ENCODE measurements at places on chromosomes 11 and 22.

GRCh38 chr11:2772544-2773031 is 72.8 kb upstream of the KCNQ1OT1 start:
- no peak for DNase-seq

DNA sequence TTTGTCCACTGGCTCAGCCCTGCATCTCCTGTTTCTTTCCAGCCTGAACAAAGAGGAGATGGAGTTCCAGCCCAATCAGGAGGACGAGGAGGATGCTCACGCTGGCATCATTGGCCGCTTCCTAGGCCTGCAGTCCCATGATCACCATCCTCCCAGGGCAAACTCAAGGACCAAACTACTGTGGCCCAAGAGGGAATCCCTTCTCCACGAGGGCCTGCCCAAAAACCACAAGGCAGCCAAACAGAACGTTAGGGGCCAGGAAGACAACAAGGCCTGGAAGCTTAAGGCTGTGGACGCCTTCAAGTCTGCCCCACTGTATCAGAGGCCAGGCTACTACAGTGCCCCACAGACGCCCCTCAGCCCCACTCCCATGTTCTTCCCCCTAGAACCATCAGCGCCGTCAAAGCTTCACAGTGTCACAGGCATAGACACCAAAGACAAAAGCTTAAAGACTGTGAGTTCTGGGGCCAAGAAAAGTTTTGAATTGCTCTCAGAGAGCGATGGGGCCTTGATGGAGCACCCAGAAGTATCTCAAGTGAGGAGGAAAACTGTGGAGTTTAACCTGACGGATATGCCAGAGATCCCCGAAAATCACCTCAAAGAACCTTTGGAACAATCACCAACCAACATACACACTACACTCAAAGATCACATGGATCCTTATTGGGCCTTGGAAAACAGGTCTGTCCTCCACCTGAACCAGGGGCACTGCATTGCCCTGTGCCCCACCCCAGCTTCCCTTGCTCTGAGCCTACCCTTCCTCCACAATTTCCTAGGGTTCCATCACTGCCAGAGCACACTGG is 5.0 kb downstream of the FTH1 start:
- DNase-seq, result no peak

GRCh38 chr11:92762121-92762540 is 207.3 kb upstream of the MTNR1B start:
- no peak for DNase-seq

GRCh38 chr11:38543986-38544385 is 1946.0 kb upstream of the RAG2 start:
- no peak for DNase-seq

- no peak for DNase-seq
Observed at GRCh38 chr11:4551346-4551979, 6.5 kb downstream of the OR52M1 start.

DNA sequence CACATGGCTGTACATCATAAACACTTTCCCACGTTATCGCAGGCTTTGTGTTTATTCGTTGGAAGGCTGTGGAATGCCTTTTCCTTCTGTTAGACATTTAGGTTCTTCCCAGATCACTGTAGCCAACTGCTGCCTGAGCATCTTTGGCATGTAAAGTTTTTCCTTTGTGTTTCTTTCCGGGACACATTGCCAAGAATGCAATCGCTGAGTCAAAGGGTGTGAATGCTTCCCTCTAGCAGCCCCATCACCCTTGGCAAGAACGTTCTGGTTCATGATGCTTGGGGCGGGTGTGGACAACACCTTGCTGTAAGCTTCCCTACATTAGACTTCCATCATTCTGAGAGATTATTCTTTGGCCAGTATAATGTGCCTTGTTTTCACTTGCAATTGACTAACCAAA is 136.2 kb downstream of the OSBP2 start:
- DNase-seq, result no peak

DNA sequence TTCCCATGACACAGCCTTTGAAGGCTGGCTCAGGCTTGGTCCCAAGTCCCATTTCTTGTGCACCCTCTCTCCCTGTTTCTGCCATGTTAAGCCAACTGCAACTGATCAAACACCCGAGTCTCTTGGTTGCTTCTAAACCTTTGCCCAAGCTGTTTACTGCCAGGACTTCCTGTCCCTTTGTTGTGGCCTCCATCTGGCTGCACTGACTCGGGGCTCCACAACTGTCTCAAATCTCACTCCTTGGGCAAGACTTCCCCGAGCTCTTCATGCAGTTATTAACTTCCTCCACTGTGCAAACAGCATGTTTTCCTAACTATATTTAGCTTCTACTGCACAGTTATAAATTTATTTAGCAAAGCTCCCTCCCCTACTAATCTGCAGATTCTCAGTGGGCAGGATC is 4.3 kb downstream of the VPREB1 start:
- DNase-seq, result no peak

- DNase-seq, result no peak
Observed at GRCh38 chr11:130886704-130887103, 29.6 kb downstream of the SNX19 start.

DNA sequence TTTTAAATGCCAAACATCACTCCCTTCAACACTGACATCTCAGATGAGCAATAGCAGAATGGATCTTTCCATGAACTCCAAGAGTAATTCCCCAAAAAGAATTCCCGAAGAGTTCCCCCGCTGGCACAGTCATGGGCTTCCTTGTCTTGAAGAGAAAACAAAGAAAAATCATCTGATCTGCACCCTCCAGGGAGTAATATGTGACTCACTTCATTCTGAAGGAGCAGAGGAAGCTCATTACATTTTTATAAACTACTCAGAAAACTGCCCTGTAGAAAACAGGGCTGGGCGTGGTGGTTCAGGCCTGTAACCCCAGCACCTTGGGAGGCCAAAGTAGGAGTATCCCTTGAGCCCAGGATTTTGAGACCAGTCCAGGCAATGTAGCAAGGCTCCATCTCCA is 35.7 kb downstream of the CELSR1 start:
- DNase-seq, result no peak

DNA sequence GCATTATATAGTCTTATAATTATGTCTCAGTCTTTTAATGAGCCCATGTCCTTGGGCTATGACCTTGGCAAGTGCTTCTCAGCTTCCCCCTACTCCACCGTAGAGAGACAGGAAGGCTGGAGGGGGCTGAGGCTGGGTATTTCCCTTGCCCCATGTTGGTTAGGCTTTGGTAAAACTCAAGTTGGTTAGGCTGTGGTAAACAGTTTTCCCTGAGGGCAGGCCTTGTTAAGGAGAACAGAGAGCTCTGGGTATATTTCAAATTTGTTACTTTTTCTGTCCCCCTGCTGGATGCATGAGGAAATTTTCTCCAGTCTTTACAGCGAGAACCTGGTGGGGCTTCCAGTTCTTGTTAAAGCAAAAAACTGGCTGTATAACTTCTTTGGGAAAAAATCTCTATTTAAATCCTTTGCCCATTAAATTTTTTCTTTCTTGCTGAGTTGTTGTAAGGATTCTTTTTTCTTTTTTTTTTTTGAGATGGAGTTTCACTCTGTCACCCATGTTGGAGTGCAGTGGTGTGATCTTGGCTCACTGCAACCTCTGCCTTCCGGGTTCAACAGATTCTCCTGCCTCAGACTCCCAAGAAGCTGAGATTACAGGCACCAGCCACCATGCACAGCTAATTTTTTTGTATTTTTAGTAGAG is 12.2 kb upstream of the DCHS1 start:
- DNase-seq, result no peak

DNA sequence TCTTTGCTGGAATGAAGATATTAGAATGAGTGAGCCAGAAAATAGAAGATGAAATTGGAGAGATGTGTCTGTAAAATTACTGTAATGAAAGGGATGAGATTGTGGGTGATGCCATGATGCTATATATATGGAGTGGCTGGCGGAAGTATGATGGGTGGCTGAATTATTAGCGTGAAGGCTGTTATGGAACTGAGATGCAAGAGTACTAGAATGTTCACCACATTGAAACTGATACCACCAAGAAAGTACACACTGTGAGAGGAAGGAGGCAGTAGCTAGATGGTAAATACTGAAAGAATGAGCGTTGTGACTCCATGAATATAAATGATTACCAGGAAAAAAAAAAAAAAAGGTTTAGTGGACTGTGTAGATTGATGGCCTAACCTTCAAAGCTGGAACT is 411.9 kb downstream of the CNTN5 start:
- no peak for DNase-seq

DNA sequence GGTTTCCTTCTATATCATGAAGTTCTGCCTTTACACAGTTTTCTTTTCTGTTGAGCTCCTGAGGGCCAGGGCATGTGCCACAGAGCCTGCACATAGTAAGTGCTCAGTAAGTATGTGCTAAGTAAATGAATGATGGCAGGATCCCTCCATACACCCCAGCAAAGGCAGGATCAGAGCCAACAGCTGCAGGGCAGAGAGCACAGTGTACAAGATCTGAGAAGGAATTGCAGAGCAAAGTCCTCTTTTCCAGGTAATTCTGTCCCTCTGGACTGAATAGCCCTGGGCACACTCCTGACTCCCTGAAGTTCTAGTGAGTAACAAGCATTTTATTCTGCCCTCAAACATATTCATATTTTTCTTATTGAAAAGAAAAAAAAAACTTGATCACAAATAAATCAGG is 117.7 kb downstream of the GALNT18 start:
- DNase-seq, result no peak

DNA sequence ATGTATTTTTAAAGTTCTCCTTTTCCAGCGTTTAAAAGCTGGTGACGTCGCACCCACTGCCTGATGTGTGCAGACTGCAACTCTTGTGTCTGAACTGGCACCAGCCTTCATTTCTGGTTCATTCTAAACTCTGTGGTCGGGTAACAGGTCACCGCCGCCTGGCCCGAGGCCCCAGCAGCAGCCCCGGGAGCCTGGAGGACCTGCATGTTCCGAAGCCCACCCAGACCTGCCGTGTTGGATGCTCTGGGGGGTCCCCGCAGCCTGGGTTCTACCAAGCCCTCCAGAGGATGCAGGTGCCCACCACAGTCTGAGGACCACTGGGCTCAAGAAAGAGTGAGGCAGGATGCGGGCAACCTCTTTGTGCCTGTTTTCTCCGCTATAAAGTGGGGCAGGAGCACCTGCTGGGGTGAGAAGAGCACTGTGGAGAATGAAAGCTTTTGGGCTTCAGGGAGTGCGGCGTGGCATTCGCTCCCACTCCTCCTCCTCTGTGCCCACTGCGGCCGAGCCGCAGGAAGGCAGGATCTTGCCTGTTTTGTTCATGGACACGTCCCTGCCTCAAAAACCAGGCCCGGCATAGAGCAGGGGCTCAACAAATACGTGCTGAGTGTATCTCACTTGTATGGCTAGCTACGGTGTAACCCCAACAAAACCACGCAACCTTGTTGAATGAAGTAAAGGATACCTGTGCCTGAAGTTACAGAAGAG is 40.1 kb downstream of the CERK start:
- no peak for DNase-seq

GRCh38 chr11:26297189-26297975 is 34.5 kb upstream of the ANO3 start:
- peak; percentile 54 for DNase-seq

DNA sequence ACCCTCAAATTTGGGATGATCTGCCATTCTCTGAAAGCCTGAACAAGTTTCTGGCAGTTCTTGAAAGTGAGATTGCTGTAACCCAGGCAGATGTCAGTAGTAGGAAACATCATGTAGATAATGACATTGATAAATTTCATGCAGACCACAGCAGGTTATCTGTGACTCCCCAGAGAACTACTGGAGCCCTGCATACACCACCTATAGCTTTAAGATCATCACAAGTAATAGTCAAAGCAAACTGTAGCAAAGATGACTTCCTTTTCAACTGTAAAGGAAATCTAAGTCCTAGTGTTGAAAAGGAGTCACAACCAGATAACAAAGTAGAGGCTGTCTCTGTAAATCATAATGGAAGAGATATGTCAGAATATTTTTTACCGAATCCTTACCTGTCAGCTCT is 31.0 kb downstream of the DDIAS start:
- no peak for DNase-seq

DNA sequence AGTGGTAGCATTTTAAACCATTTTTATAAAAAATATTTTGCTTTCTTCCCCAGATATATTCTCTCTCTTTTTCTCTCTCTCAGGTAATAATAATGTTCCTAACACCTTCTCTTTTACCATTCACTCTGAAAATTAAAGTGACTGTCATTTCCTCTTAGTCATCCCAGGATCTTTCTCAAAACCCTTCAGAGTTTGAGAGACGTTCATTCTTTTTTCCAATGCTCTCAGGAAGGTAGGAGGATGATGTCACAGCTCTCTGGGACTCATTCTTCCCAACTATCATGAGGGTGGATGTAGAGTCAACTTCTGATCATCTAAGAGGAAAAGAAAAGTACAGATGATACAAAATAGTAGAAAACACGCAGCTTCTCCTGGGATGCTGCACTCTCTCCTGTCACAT is 60.2 kb upstream of the CRTAM start:
- no peak for DNase-seq

DNA sequence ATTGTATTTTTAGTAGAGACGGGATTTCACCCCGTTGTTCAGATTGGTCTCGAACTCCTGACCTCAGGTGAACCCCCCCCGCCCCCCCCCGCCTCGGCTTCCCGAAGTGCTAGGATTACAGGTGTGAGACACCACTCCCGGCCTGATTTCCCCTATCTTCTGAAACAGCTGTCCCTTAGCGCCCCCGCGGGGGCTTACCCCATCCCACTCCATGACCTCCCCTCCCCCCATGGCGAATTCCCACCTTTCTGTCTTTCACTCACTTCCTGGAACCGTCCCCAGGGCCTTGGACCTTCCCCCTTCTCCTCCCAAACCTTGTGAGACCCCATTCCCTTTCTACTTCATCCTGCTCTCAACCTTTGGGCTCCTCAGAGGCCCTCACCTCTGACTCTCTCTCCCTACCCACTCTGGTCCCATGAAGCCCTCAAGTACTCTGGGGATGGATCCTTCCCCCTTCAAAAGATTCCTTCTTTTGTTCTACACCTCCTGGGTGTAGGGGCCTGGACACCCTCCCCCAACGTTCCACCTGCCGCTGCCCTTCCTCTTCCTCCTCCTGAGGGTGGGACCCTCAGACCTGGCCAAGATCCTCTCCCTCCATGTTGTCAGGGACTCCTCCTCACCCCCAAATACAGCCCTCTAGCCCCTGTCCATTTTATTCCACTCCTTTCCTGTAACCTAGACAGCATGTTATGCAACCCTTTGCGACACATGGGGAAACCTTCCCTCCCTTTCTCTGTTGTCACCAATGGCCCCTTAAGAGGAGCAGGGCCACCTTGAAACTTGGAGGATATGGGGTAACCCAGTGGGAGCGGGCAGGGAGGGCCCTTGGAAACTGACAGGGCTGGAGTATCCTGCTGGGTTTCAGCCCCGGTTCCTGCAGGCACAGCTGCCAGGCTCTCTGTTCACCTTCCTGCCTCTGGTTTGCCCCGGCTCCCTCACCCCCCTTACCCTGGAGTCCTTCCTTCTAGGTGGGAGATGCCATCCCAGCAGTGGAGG is 1.1 kb downstream of the PRDX5 start:
- DNase-seq, result no peak

GRCh38 chr11:2549491-2549875 is 104.7 kb downstream of the KCNQ1 start:
- DNase-seq, result no peak

- DNase-seq, result no peak
Observed at GRCh38 chr11:1864831-1865665, 12.2 kb downstream of the LSP1 start.

All from NCI-H1048 (cell line).